ENCODE measurements at places on chromosomes 12 and 14.

DNA sequence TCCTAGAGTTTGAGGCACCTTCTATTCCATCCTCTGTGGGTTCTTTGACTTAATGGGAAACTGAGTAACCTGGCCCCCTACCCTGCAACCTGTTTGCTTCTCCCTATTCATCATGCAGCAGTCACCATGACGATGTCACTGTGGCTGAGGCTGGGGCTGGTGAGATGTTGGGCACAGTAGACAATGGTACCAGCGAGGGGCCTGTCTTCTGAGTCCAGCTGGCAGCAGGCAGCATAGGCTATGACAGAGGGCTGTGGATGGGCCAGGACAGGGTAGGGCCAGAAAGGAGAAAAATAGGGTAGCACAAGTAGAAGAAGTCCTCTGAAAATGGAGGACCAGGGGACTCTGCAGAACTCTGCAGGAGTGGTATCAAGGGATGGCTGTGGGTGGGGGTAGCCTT is 2.0 kb downstream of the CIROP start:
- H3K36me3 ChIP-seq, result no peaks in the 10 kb centered on the region
- H3K27me3 ChIP-seq, result no peaks in the 10 kb centered on the region
- no peak for DNase-seq
- no peak overlapping the region for H3K4me3 ChIP-seq
- no peak overlapping the region for H3K27ac ChIP-seq

DNA sequence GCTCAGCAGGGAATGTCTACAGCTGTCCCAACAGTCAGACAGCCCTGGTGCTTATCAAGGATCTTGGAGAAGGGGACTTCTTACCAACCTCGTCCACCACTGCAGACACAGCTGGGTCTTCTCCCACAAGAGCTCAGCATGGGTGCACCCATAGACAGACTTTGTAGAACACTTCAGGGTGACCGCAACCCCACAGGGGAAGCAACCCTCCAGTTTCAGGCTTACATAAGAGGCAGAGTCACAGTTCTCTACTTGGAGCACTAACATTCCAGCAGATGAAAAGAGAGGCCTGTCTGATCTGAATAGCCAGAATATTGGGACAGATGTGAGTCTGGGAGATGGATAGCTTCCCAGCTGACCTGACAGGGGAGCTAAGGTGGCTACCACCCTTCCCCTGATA is 3.5 kb upstream of the CLEC1A start:
- no peaks in the 10 kb centered on the region for H3K36me3 ChIP-seq
- no peak overlapping the region for H3K27ac ChIP-seq
- H3K4me1 ChIP-seq, result peaks cover 14% of the 10 kb centered on the region
- no peak for DNase-seq

DNA sequence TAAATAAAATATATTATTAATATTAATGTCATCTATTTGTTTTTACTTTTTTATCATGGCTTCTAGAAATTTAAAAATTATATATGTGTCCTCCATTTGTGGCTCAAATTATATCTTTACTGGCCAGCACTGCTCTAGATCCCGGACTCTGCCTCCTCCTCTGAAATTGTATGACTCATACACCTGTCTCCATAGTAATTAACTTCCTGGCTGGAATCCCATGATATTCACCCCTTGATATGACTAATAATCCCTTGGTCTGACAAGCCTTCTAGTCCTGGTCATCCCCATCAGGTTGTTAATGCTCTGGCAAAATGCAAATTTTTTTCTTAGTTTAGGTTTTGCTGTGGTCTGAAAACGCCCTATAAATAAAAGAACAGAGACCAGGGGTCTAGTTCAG is 116.2 kb downstream of the BMP4 start:
- no peaks in the 10 kb centered on the region for H3K27me3 ChIP-seq
- H3K4me3 ChIP-seq, result no peak overlapping the region
- H3K27ac ChIP-seq, result no peak overlapping the region
- DNase-seq, result no peak

- H3K27me3 ChIP-seq, result no peaks in the 10 kb centered on the region
- DNase-seq, result no peak
- no peaks in the 10 kb centered on the region for H3K4me1 ChIP-seq
- H3K4me3 ChIP-seq, result no peak overlapping the region
- no peak overlapping the region for H3K27ac ChIP-seq
- H3K36me3 ChIP-seq, result no peaks in the 10 kb centered on the region
Observed at GRCh38 chr14:39773387-39774126, 341.3 kb upstream of the FBXO33 start.

DNA sequence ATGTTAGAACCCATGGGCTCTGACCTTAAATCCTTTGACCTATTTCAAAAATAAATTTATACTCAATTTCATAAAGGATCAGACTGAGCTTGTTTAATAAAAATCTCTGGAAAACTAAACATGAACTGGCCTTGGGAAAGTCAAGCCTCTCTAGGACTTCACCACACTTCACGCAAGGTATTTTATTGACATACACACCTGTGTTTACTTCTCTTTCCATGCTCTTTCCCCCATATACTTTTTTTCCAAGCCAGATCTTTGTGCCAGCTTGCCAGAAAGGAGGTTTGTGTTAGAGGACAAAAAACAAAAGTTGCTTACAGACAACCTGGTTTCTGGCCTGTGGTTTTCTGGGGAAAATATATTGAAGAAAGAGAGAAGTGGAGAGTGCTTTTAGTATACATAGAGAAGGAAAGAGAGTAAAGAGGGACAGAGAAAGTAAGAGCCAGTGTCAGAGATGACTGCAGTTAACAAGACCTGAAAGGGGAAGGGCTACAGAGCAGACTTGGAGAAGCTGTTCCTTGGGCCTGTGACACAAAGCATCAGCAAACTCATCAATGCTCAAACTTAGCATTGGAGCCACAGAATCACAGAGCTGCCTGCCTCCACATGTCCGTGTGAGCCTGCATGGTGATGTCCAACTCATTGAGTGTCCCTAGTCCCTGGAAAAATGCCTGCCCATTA is 77.3 kb upstream of the TMTC2 start:
- no peak for DNase-seq
- no peak overlapping the region for H3K27ac ChIP-seq
- no peaks in the 10 kb centered on the region for H3K27me3 ChIP-seq
- no peaks in the 10 kb centered on the region for H3K36me3 ChIP-seq
- H3K4me3 ChIP-seq, result no peak overlapping the region
- H3K4me1 ChIP-seq, result peaks cover 4% of the 10 kb centered on the region

GRCh38 chr14:105483300-105484068 is 3.2 kb upstream of the CRIP1 start:
- H3K27me3 ChIP-seq, result peaks cover 15% of the 10 kb centered on the region
- no peak for DNase-seq
- H3K4me3 ChIP-seq, result no peak overlapping the region
- no peaks in the 10 kb centered on the region for H3K36me3 ChIP-seq
- peak overlapping the region; percentile 94 for H3K27ac ChIP-seq
- H3K4me1 ChIP-seq, result peaks cover 99% of the 10 kb centered on the region

GRCh38 chr12:11797317-11797913 is 147.9 kb downstream of the ETV6 start:
- no peaks in the 10 kb centered on the region for H3K36me3 ChIP-seq
- no peaks in the 10 kb centered on the region for H3K27me3 ChIP-seq
- peaks cover 21% of the 10 kb centered on the region for H3K4me1 ChIP-seq
- no peak overlapping the region for H3K4me3 ChIP-seq

All from tibial nerve (tissue), 4 donors.